Activated naive CD4-positive, alpha-beta T cell treated with Interleukin-2 at 50 U/mL for 16 hours (primary cell): ENCODE measurements at places on chromosomes 11 and 22.

GRCh38 chr11:1785749-1786413 is 22.2 kb upstream of the CTSD start:
- DNase-seq: no peak

- DNase-seq: no peak
Measured at GRCh38 chr22:50729391-50730012, 8.5 kb upstream of the ACR start.

DNA sequence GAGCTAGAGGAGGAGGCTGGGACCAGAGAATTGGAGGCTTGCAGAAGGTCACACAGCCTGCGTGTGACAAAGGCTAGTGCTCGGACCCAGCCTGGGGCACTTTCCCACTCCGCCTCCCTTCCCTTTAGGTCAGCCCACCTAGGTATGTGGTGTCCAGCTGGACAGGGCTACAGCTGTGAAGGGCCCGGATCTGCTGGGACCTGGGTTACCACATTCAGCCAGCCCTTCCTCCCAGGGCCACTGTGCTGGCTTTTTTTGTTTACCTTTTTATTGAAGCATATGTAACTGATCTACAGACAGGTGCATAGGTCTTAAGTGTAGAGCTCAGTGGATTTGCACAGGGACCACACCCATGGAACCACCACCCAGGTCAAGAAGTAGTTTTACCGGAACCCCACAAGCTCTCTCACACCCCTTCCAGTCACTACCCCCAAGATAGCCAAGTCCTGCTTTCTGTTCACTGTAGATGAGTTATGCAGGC is 8.7 kb downstream of the CAPN5 start:
- DNase-seq: no peak

GRCh38 chr22:27107824-27108223 is 450.4 kb downstream of the MIAT start:
- DNase-seq: no peak

DNA sequence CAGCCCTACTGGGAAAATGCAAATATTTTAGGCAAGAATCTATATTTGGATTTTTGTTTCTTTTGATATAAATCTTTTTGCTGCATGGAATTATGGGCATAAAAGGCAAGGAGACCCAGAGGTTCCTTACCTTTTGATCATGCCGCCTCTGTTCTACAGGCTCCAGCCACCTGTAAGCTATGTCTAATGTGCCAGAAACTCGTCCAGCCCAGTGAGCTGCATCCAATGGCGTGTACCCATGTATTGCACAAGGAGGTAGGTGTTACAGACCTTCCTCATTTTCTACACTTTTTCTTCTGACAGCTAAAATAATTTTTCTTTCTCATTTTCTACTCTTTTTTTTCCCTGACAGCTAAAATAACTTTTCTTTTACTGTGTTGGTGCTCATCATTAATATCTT is 8.2 kb upstream of the BACE1-AS start:
- DNase-seq: no peak

DNA sequence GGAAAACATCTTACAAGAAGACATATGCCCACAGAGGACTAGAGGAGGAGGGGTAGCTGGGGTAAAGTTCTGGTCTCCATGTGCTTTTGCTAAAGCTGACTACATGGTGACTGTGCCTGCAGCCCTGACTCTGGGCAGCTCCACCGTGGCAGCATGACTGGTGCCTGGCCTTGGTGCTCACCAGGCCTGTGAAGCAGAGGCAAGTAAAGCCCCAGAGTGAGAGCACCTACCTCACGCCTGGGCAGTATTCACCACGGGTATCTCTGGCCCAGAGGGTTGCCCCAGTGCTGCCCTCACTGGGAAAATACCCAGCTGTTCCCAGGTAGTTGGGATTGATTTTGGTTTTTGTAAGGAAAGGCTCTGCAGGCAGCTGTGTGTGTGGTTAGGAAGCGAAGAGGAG is 78.3 kb downstream of the CTTN start:
- DNase-seq: no peak

GRCh38 chr11:72069787-72070251 is 10.5 kb downstream of the NUMA1 start:
- no peak for DNase-seq

GRCh38 chr11:17014321-17014832 is at the start of gene PLEKHA7:
Gene PLEKHA7 (minus strand): TSS chr11:17014414. CDS start chr11:17014401, 13 bp downstream.
- DNase-seq: peak; percentile 21
